GM04504 (cell line): ENCODE measurements at places on chromosomes 7 and 10.

DNA sequence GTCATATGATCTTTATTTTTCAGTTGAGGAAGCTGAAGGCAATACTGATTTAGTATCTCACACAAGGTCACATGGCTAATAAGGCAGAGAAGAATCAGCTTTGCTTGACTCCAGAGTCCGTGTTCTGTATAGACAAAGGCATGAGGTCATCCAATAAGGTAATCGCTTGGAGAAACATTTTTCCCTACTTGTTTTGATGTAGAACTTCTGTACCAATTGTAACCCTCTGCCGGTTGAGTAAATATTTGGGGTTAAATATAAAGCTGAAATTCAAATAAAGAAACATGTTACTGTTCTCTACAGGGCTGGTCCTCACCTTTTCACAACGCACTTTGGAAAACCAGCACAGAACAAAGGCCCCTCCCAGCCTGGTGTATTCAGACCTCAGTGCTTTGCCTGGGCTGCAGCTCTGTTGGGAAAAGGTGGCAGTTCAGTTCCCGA is 83.0 kb upstream of the INSYN2A start:
- no peak for DNase-seq

DNA sequence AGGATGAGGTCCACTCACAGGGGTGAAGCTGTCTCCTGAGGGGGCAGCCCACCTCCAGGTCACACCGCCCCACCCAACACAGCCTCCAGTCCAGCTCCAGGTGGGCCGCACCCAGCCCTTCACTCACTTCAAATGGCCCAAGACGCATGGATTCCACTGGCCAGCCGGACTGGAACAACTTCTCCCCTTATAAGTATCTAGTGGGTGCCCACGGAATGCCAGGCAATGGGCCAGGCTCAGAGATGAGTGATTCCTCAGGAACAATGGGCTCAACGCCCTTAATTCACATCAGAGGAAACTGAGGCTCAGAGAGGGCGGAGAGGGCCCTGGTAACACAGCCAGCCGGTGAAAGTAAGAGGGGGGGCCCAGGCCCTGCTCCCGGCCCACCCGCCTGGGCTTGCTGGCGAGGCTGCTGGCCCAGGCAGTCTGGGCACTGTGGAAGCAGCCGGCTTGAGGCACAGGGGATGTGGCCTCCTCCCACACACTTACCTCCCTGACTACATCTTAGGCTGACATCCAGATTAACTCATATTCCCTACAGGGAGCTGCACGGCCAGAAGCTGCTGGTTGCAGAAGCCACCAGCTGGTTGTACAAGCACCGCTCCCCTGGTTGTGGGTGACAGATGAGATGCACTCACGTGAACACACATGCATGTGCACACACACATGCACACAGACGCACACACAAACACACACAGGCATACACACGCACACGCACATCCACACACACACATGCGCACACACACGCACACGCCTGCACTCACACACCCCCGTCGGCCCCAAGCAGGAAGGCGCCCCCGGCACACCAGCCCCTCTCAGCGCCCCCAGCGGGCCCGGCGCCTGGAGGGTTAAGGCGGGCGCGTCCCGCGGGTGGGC is 1.0 kb upstream of the FAM20C start:
- DNase-seq, result peak; percentile 67

- no peak for DNase-seq
These were observed 119.4 kb downstream of the DYNC2I1 start for GRCh38 chr7:158975526-158976467.

- no peak for DNase-seq
These were observed 18.9 kb upstream of the BPGM start for GRCh38 chr7:134627775-134628153.

DNA sequence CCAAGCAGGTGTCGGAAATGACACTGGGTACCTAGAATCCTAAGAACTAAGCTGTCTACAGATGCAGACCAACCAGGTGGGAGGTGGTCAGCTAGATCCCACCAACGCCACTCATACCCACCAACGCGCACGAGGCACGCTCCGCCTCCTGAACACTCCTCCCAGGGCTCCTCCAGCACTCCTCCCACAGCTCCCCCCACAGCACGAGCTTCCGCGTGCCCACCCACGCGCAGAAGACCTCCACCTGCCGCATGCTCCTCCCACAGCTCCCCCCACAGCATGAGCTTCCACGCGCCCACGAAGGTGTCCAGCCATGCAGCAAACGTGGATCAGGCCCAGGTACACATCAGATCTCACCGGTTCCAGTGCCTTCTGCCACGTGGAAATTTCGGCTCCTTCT is 196.0 kb downstream of the MAD1L1 start:
- DNase-seq, result no peak

DNA sequence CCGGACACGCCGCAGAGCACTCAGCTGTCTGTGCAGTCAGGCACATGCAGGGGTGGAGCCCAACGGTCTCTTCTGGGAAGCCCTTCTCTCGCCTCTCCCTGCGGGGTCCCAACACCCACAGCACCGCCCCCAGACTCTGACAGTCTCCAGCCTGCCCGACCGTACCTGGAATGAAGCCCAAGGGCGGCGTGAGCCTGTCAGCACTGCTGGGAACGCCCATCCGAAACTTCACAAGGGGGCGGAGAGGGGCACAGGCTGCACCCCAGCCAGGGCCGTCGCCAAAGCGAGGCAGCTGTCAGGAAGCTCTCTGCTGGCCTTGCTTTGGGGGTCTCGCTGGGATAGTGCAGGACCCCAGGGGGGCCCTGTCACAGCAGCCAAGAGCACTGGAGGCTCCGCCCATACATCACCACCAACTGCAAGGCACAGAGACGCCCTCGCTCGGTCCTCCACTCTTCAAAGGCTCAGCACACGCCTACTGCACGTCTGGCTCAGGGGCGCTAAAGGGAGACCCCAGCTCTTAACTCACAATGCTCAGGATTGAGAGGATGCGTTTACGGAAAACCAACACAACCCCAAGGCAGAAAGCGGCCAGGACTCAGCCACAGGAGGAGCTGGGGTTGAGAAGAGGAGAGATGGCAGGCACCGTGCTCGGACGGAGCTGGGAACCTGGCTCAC is 30.9 kb downstream of the MAD1L1 start:
- no peak for DNase-seq

DNA sequence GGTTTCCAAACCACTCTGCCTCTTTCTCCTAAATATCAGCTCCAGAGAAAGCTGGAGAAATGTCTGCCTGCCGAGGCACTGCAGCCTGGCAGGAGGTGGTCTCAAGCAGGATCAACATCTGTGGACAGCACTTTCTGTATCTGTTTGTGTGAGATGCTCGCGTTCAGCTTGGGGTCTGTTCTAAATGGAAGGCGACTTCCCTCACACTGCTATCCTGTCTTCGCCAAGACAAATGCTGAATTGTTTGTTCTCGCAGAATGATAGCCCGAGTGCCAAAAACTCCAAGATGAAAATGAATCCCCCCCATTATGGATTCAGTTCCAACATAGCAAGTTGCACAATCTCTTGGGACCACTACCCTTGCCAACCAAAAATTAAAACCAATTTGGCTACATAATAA is 72.2 kb upstream of the PALS2 start:
- no peak for DNase-seq

- no peak for DNase-seq
These were observed 98.8 kb upstream of the ZNF722 start for GRCh38 chr7:63899691-63900393.

DNA sequence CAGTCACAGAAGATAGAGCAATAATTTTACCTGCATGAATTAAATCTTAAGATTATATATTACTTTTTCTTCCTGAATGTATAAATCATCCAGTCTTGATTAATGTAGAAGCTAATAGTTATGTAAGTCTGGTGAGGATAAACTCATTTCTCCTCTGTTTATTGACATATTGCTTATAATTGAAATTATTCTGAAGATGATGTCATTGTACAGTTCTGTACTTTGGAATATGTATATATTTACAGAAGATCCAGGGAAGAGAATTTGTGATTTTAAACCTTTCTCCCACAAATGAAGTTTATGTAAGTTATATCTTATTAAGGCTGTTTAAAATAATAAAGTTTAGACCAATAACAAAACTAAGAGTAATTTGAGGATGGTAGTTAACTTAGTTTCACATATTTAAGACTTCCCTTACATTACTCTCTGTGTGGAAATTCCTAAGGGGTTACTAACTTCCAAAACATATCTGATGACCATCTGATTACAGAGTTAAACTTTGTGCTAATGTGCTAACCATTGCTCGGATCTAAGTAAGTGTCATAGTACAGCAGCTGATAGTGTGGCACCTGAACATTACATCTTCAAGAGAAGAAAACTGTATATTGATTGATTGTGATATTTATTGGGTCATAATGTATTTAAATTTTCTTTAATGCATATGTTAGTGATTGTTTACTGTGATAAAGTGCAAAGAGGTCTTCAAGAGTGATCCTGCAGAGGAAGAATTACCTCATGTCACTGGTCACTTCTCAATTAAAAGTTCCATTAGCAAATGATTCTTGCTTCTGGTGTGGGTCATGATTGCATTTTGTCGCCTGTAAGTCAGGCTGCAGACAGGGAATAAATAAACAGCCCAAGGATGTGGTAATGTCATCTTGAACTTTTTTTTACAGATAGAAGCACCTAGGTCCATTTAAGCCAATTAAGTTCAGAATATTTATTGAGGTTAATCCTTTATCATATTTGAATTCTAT is 96.9 kb downstream of the UBE3C start:
- peak; percentile 10 for DNase-seq

DNA sequence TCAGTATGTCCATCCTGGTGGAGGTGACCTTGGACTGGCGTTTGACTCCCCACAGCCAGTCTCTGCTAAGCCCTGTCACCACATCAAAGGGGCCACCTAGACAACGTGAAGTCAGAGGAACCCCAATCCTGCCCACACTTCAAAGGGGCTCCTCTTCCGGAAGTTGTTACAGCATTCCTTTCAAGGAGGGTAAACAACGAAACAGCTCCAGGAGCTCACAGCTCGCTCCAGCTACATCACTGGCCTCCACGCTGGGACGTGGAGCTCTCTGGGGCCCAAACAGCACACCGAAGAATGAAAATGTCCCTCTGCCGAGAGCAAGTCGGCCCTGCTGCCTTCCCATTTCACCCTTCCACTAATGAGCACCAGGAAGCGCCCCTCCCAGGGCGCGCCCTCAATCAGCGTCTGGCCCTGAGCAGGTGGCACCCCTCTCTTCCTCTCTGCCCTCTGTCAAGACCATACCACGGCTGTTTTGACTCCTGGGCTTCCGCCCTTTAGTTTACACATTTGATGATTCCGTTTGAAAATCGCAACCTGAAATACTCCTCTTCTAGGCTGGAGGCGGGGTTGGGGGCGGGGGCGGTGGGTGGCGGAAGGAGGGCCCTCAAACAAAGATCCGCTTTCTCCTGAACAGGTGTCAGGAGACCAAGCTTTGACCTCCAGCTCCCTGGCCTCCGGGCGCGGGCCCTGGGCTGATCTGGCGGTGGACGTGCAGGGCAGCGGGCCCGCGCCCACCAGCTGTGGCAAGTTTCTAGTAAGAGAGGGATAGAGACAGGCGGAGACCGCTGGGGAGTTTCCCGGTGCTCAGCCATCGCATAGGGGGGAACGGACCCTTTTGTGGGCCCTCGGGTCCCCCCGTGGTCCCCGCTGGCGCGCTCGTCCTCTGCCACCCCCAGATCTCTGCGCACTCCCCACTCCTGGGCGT is 53.1 kb upstream of the KDM7A start:
- DNase-seq, result no peak

DNA sequence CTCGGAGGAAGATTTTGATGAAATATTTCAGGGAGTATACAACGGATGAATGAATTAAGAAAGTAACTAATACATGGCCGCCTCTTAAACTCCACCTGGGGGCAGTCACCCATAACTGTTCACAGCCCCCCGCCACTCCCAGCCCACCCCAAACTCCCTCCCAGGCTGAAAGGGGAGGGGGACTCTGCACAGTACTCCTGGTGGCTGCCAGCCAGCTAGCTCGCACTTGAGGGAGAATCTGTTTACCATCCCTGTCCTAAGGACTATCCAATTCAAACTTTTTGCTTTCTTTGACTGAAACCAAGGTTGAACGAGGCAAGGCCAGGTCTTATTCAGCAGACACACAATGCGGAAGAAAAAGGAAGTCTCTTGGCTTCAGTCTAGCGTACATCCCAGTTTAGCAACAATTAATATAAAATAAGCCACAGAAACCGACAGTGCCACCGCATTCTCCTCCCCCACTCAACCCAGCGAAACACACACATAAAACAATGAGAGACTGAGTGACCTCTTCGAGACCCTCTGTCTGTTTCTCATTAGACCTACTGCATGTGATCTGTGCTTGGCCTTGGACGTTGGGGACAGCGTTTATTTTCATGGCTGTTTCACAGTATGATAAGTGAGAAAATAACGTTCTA is 219.5 kb downstream of the GLI3 start:
- no peak for DNase-seq

DNA sequence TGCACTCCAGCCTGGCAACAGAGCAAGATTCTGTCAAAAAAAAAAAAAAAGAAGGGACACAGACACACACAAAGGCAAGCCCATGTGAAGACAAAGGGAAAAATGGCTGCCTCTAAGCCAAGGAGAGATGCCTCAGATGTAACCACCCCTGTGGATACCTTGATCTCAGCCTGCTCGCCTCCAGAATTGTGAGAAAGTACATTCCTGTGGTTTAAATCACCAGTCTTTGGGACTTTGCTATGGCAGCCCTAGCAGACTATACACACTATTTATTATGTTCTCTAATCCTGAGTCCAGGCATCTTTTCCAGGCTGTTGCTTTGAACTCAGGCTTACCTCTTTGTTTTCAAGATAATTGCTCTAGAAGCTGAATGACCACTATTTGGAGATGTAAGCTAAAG is 494.3 kb downstream of the GALNT17 start:
- DNase-seq, result no peak
